HCT116 (cell line): ENCODE measurements at places on chromosomes 16 and 17. TPM values are rescaled to one million over a fixed set of nuclear protein-coding genes. Genes with fewer than 3 reads are reported as not detected.

The MEOX1 gene
- total RNA-seq, result not detected

The KRTAP9-4 gene
- total RNA-seq, result not detected

The KRTAP9-2 gene
- not detected for total RNA-seq

The SLC52A1 gene
- total RNA-seq, result not detected

The ABCA10 gene
- 0.34 TPM for total RNA-seq

The UBALD1 gene
- 45.9 TPM for total RNA-seq

The KRT33A gene
- total RNA-seq, result not detected

The KIF18B gene
- total RNA-seq, result 76.4 TPM

The ITGA2B gene
- 7.6 TPM for total RNA-seq

The PAFAH1B1 gene
- total RNA-seq, result 113 TPM

The GNGT2 gene
- total RNA-seq, result not detected

The APOBR gene
- total RNA-seq, result 0.05 TPM

The CRYBA1 gene
- total RNA-seq, result not detected

GRCh38 chr17:1627182-1627981 is 1.3 kb downstream of the SLC43A2 start:
- DNase-seq, result no peak

DNA sequence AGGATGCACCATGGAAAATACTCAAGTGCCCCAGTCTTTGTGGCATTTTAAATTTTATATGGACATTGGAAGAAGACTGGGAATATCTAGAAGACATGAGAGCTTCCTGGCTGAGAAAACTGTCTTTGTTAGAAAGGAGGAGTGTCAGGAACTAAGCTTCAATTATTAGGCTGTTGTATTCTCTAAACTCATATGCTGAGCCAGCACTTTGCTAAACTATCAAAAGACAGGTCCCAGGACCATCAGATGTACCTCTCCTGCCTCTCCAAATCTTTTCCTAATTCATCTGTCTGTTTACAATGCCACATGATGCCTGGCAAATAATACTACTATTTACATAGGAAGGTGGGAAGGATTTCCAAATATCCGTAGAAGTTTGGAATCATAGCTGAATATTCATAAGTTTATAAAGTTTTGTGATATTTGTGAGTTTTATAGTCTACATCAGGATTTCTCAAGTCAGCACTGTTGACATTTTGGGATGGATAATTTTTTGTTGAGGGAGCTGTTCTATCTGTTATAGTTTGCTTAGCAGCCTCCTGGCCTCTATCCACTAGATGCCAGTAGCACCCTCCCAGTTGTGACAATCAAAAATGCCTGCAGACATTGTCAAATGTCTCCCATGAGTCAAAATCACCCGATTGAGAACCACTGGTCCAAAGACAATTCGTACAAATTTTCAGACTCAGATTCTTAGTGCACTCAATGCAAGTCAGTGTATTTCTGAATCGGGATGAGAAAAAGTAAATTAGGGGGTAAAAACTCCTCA is 61.2 kb upstream of the NETO2 start:
- DNase-seq, result no peak

DNA sequence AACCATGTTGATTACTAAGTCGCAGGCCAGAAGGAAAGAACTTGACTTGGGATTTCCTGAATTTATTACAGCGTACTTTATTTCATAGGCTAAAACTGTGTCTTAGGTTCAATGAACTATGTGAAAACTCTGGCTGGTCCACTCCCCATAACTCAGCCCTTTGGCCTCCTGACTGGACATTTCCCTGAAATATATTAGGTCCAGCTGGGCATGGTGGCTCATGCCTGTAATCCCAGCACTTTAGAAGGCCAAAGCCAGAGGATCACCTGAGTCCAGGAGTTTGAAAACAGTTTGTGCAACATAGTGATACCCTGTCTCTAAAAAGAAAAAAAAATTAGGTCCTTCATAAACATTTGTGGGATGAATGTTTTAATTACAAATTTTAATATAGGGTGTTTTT is 97.0 kb downstream of the CYLD start:
- DNase-seq, result no peak

- DNase-seq, result peak; percentile 75
Measured at GRCh38 chr17:5526821-5527598, 40.6 kb downstream of the MIS12 start.

GRCh38 chr17:74712756-74713155 is at the start of gene CD300LF:
CD300LF (minus strand) TSS chr17:74712923; CDS start chr17:74712866, 57 bp downstream.
- no peak for DNase-seq

DNA sequence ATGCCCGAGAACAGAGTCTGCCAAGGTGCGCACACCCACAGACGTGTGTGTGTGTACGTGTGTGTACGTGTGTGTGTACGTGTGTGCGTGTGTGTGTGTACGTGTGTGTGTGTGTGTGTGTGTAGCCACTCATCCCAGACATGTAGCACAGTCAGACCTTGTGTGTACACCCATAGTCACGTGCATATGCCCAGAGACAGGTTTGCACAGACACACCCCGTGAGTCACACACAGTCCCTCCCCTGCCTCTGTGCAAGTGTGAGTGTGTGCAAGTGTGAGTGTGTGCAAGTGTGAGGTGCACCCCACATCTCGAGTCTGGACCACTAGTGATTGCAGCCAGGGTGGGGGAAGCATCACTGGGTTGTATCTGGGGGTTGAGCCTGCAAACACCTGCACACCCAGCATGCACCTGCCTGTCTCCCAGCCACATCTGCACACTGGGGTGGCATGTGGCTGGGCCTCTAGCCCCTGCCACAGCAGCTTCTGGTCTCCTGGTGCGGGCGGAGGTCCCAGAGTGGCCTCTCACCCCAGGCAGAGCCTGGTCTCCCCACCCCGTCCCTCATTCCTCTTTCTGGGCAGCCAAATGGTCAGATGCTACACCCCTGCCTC is 23.6 kb downstream of the BAHCC1 start:
- DNase-seq, result no peak

DNA sequence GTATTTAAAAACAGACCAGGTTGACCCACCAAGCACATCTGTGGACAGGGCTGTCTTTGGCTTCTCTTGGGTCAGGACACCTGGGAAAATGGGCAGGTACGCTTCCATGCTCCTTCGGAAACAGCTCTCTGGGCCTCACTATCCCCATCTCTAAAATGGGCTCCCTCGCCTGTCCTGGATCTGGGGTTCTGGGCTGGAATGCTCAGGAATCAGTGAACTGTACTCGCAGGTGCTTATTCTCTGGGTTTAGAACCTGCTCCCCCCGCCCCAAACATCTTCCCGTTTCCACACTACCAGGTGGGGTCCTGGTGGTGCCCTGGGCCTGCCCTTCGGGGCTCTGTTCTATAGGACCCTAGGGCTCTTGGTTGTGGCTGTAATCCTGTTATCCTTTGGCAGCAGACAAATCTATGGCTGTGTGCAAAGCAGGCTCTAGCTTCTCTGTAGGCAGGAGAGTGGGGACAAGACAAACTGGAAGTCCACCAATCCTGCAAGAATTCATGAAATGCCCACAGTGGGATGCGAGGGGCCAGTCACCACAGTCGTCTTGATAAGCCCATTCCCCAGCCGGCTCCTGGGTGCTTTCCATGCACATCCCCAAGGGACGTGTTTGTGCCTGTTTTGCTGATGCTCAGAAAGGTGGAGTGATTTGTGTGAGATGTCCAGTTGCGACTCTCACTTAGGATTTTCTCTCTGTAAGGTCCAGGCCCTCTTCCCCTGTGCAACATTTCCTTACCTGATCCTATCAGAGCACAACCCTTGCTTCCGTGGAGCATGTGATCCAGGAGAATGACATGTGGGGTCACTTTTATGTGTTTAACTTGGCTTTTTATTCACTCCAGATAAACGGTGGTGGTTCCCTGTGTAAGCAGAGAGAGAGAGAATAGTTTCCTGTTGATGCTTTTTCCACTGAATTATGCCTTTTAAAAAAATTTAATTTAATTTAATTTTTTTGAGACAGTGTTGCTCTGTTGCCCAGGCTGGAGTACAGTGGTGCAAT is 37.2 kb downstream of the HAPSTR1 start:
- no peak for DNase-seq

GRCh38 chr17:80887639-80888175 is 103.9 kb upstream of the CHMP6 start:
- no peak for DNase-seq

DNA sequence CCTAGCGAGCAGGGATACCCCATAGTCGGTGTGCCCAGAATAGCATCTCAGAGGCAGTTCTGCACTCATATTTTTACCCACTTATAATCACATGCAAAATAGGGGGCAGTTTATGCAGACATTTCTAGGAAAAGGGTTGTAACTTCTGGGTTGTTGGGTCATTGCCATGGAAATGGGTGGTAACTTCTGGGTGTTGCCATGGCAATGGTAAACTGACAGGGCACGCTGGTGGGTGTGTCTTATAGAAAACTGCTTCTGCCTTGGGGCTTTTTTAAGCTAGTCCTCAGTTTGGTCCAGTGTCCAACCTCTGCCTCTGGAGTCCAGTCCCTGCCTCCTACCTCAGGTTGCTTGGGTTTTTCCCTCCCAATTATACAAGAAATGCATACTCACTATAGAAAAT is 7.4 kb upstream of the SPAG9 start:
- DNase-seq, result peak; percentile 33

DNA sequence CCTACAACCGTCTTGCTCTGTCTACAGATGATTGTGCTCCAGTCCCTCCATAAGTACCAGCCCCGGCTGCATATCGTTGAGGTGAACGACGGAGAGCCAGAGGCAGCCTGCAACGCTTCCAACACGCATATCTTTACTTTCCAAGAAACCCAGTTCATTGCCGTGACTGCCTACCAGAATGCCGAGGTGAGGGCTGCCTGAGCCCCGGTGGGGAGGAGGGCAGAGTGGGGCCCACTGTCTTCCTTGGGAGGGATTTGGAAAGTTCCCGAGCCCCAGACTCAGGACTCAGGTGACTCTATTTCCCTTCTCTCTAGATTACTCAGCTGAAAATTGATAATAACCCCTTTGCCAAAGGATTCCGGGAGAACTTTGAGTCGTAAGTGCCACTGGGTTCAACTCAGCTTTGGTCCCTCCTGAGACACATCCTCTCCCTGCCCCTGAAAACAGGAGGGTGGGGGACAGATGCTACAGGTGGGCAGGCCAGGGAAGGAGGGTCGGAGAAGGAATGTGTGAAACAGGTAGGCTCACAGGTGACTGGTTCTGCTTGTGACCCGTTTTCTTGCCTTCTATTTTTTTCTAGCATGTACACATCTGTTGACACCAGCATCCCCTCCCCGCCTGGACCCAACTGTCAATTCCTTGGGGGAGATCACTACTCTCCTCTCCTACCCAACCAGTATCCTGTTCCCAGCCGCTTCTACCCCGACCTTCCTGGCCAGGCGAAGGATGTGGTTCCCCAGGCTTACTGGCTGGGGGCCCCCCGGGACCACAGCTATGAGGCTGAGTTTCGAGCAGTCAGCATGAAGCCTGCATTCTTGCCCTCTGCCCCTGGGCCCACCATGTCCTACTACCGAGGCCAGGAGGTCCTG is 11.4 kb downstream of the TBX21 start:
- DNase-seq, result no peak

DNA sequence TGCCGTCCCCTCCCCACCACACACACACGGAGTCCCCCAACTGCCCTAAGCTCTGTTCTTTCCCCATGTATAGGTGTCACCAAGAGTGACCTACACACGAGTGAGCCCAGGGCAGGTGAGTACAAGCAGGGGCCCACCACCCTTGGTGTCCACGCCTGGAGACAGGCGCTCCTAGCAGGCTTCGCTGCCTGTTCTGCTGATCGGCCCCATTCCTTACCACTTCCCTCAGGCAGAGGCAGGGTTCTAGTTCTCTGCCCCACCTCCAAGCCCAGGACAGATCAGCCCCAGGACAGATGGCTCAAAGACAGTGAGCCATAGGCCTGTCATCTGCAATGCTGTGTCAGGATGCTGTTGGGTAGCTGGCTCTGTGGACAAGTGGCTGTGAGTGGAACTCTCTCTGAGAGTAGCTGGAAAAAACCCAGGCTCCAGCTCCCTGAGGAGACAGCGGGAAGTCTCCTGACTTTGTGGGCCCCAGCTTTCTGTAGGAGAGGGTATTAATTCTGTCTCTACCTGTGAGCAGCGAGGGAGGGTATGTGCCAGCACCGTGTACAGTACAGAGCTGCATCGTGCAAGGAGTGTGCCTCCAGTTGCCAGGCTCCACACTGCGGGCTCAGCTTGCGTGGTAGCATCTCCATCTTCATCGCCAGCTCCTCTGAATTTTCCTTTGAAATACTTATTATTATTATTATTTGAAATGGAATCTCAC is 897 bp downstream of the TP53I13 start:
- no peak for DNase-seq

DNA sequence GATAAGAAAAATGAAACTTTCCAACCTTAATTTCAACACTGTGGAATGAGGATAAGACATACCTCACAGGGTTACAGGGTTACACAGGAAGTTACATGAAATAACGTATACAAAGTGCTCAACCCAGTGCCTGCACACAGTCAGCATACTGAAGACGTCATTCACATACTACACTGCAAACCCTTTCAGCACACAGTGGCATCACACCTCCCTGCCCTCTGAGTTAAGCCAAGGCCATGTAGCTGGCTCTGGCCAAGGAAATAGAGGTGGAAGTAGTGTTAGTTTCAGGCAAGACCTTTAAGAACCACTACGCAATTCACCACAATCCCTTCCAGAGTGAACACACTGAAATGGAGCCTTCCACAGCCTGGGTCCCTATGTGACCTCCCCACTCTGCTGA is 46.6 kb upstream of the GSG1L start:
- DNase-seq, result no peak

GRCh38 chr17:50176559-50177357 is 11.0 kb downstream of the SGCA start:
- DNase-seq, result no peak

GRCh38 chr17:34443619-34444469 is 80.8 kb upstream of the CCL1 start:
- no peak for DNase-seq

GRCh38 chr16:2715966-2716885 is 3.8 kb downstream of the PRSS27 start:
- DNase-seq, result no peak

GRCh38 chr17:66817750-66818149 is 17.2 kb upstream of the CACNG5 start:
- DNase-seq, result no peak

DNA sequence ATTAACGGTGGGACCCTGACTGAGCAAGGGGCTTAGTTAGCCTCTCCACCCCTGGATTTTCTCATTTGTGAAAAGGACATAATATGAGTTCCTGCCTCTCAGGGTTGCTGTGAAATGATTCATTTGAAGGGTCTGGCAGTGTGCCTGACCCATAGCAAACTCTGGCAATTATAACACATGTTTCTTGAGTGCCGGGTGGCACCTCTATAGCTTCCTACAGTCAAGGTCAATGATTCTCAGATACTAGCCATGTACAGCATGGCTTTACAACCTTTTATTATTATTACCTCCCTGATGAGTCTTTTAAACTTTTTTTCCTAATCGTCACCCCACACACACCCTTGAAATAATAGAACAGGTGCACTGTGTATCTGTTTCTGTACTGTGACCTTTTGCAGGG is 42.1 kb downstream of the TMEM114 start:
- DNase-seq, result no peak

GRCh38 chr17:3935140-3935542 is 18.9 kb upstream of the P2RX1 start:
- DNase-seq, result peak; percentile 41

GRCh38 chr17:61453566-61454380 is 1.6 kb downstream of the TBX4 start:
- no peak for DNase-seq

GRCh38 chr17:17745476-17746455 is 64.5 kb downstream of the RAI1 start:
- no peak for DNase-seq
